Head of caudate nucleus (tissue), 42 donors: ENCODE measurements at places on chromosomes 4 and X.

GRCh38 chr4:25043548-25043947 lies 12.8 kb upstream of the LGI2 start:
- no peak for DNase-seq

DNA sequence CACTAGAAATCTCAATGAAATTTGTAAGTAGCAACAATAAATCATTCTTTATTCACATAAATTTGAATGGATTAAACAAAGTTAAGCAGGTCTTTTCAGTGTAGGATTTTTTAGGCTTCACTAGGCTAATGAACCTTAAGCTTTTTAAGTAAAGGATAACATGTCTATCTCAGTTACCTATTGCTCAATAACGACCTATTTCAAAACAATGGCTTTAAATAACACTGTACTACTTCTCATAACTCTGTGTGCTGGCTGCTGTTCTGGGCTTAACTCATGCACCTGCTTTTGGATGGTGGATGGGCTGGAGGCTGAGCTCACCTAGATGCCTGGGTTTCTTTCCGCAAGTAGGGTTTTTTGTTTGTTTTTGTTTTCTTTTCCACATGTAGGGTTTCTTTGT lies 495.0 kb upstream of the SLIT2 start:
- DNase-seq = no peak

- peak; percentile 32 for DNase-seq
Measured at GRCh38 chr4:10030972-10031667, 9.8 kb upstream of the SLC2A9 start.

DNA sequence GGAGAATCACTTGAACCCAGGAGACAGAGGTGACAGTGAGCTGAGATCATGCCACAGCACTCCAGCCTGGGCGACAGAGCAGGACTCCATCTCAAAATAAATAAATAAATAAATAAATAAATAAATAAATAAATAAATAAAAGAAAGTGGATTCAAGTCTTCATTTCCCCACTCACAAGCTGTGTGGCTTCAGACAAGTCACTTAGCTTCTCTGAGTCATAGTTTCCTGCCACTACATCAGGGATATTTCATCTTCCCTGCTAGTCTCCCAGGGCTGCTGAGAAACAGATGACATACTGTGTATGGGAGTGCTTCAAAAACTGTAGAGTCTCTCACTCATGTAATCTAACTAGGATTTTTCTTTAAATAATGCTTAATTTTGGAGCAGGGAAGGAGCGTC lies 37.2 kb downstream of the TBC1D9 start:
- DNase-seq = no peak

DNA sequence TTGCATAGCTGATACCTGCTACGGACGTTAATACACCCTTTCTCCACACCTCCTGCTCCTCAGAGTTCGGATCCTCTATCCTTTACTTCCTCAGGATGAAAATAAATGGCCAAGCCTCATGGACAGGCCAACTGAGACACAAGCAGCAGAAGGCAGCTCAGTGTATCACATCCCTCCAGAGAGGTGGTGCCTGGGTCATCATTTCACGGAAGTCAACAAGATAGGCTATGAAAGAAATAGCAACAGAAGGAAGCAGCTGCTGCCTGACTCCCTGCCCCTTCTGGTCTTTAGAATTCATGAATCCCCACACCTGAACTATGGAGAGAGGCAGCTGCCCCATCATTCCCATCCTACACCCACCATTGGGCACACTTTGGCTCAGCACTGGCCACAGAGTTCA lies 267.1 kb upstream of the ETNPPL start:
- no peak for DNase-seq

GRCh38 chrX:153827903-153828302 lies 2.4 kb downstream of the PDZD4 start:
- no peak for DNase-seq

DNA sequence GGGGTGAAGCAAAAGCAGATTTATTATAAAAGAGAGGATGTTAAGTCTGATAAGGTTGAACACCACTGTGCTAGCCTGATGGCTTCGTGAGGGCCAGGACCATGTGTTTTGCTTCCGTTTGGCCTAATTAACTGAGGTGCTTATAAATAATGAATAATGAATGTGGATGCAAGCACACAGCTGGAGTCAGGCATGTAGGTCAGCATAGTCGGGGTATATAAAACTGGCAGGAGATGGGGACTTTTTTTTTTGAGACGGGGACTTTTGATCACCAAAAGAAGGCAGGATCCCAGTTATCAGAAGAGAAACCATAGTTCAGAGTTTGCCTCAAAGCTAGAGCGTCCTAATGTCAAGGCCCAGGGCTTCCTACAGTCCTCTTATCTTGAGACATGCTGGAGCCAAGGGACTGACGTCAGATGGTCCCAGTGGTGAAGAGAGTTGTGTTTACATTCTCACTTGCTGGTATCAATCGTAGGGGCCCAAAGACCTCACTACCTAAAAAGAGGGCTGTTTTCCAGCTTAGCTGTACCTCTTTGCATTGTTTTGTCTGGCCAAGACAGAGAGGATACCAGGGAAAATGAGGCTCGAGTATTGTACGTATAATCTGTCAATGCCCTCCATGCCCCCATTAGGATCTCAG lies 50.4 kb downstream of the RTL9 start:
- DNase-seq = no peak

- no peak for DNase-seq
Measured at GRCh38 chr4:84249521-84249920, 249.6 kb downstream of the NKX6-1 start.

DNA sequence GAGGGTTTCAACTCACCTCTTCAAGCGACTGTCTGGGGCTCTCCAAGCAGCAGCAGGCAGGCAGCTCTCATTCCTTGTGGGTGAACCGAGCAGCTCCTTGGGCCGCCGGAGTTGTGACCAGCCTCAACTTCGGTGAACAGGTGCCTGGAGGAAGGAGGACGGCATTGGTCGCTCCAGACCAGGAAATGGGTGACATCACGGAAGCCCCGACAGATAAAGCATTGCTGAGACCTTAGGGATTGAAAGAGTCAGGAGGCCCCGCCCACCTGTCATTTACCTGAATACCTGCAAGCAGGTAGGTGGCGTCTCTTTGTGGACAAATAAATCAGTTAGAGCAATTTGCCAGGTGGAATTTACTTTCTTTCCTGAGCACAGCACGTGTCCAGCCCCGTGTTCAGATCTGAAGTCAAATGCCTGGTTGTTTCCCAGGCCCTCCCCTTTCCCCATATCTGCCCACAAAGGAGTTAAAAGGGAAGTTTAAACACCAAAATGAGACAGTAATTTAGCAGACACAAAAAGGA lies at the start of gene LNX1:
LNX1 (minus strand) TSS at position 115 of the 521 bp plus-strand sequence. CDS start 17,484 bp downstream, outside the sequence.
- no peak for DNase-seq
